ENCODE measurements at places on chromosomes 1 and 21.

GRCh38 chr1:76059451-76059850 lies 15.1 kb upstream of the ST6GALNAC3 start:
- no peak for DNase-seq

- no peak for DNase-seq
Observed at GRCh38 chr1:9668080-9668479, 16.5 kb downstream of the PIK3CD start.

- DNase-seq = no peak
Observed at GRCh38 chr1:8025671-8026144, 401 bp downstream of the ERRFI1 start.

GRCh38 chr1:112358798-112359408 lies 37.1 kb upstream of the CTTNBP2NL start:
- peak; percentile 44 for DNase-seq

GRCh38 chr1:8217011-8217711 lies 100.8 kb upstream of the SLC45A1 start:
- no peak for DNase-seq

DNA sequence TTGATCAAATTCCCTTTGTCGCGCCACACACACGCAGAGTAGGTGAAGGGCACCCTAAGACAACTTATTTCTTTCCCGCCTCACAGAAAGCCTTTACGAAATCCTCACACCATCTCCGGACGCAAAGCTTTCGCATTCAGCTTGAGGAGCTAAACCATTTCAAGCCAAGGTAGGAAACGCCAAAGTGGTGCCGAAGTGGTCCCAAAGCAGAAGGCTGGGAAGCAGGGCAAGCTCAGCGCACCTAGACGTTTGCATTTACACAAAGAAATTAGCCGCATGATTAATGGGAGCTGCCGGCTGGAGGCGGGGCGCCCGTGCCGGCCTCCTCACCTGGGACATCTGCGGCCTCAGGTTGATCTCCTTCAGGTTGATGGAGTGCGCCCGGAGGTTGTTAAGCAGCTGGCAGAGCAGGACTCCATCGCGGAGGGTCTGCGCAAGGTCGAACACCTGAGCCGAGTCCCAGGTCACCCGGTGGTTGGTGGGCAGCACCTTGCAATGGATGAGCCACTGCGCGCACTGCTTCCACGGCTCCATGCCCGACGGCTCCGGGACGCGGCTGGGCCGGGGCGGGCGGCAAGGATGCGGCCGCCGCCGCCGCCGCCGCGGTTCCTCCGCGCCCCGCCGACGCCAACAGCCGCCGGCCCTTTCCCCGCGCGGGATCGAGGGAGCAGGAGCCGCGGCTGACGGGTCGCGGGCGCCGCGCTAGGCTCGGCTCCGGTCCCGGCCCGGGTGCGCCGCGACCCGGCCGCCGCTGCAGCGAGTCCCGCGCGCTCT lies 457 bp downstream of the VAV3 start:
- no peak for DNase-seq

DNA sequence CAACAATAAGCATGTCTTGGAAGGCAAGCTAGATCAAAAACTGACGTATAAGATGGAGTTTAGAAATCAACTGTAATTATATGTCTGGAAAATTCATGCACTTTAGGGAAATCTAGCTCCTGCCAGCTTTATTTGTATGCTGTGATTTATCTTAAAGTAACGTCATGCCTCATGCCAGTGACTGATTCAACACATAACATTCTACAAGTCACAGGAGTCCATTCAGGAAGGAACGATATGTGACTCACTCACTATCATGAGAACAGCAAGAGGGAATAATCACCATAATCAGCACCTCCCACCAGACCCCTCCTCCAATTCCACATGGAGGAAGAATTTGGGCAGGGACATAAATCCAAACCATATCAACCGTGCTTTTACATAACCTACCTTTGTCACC lies 682.4 kb upstream of the ADAMTS5 start:
- no peak for DNase-seq

DNA sequence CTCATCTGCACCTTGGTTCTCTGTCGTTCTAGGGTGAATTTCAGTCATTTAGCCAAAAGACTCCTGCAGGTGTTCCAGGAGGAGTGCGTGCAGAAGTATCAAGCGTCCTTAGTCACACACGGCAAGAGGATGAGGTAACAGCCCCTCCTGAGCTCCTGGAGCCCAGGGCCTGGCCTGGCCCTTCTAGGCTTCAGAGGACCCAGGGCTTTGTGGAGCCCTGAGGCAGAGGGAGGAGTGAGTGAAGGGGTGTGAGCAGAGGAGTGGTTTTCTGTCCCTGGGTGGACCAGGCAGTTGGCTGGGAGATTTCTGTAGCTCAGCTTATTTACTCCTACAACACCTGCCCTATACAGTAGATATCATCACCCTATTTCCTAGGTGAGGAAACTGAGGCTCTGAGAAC lies 15.7 kb upstream of the RASSF5 start:
- no peak for DNase-seq

GRCh38 chr1:51819810-51820209 lies 58.7 kb downstream of the NRDC start:
- DNase-seq = no peak

DNA sequence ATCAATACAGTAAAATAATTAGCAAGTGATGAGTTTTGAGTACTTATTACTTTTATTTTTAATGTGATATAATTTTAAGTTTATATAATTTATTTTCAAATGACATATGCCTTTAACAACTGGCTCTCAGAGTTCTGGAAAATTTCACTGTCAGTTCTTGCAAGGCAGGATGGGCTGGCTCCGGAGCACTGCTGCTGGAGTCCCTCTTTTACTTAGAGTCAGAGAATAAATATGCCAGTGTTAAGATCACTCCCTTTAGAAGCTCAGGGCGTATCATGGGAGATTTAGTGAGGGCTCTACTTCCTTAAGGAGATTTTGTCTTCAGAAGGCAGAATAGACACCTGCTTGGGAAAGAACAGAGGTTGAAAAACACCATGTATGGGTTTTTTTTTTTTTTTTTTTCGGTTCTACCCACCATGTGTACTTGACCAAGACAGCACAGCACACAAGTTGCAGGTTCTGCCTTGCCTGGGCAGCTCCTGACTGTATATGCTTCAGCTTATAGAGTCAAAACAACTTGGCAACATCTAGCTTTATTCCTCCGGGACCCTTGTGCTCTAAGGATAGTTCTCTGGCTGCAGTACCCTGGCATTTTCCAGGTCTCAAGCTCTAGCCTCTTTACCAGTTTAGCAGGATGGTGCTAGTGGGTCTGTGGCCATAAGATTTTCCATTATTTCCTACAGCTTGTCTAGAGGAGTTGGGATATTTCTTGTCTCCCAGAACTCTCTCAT lies 29.7 kb upstream of the FMOD start:
- DNase-seq = no peak

- peak; percentile 72 for DNase-seq
Observed at GRCh38 chr1:66350001-66350547, 183.9 kb upstream of the SGIP1 start.

All from inflammatory macrophage (primary cell).